ENCODE measurements at places on chromosomes 2 and 18.

DNA sequence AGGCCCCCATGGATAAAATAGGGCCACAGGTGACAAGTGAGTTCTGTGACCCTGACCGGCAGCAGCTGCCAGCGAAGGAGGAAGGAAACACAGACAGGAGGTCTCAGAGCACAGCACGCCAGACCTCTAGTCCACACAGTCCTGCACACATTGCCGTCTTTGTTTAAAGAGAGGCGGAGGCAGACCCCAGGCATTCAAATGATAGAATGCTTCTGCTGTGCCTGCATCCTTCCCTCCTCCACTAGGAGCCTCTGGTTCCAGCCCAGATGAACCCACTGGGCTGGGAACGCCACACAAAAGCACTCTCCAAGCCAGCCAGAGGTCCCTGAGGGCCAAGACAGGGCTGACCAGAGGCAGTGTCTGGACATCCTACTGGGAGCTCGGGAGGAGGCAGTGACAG, 118.7 kb downstream of the KLHL29 start:
- no peak for DNase-seq

DNA sequence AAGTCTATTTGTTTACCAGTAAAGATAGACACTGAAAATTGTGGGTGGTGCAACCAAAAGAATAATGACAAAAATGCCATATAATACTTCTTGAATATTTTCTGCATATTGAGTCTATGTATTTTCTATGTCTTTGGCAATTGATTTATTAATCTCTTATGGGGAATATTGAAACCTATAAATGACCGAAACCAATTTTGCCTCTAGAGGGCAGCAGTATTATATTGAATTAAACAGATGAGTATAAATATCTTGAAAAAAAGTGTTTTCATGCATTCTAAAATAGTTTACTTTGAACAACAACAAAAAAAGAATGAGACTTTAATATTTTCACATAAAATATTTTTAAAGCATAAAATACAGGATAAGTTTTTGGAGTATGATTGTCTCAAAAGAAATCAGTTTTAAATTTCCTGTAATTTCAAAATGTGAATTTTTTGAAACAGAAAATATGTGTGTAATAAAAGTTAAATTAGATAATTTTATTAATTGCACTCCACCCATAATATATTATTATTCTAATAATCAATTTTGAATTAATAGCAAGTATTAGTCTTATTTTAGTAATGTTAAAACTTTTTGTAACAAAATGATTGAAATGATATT, 49.9 kb upstream of the CALCRL start:
- no peak for DNase-seq

DNA sequence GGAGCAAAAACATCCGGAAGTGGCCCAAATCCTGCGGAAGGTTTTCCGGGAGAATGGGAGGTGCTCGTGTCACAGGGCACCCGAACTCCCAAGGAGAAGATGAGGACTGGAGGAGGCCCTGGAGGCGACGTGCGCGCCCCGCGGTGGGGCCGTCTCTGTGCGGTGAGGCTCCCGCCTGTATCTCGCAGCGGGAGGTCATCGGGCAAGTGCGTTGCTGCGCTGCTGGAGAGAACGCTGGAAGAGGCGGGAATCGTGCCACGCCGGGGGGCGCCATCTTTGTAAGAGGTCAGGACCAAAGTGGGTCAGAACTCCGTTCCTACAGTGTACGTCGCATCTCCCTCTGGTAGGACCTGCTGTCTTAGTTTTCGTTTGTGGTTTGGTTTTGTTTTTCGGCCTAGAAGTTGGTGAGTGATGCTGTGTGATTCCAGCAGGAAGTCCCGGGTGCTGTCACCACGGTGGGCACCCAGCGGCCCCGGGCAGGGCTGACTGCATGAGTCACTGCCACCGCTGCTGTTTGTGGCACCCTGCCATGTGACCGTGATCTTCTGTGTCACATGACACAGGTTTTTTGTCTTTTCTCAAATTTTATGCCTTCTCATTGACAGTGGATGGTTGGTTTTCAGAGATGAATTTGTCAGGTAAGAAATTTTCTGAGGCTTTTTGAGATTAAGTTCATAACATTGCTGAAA, 21.5 kb upstream of the ATP9B start:
- DNase-seq = no peak

- no peak for DNase-seq
Observed at GRCh38 chr18:54261894-54262293, 7.4 kb upstream of the POLI start.

DNA sequence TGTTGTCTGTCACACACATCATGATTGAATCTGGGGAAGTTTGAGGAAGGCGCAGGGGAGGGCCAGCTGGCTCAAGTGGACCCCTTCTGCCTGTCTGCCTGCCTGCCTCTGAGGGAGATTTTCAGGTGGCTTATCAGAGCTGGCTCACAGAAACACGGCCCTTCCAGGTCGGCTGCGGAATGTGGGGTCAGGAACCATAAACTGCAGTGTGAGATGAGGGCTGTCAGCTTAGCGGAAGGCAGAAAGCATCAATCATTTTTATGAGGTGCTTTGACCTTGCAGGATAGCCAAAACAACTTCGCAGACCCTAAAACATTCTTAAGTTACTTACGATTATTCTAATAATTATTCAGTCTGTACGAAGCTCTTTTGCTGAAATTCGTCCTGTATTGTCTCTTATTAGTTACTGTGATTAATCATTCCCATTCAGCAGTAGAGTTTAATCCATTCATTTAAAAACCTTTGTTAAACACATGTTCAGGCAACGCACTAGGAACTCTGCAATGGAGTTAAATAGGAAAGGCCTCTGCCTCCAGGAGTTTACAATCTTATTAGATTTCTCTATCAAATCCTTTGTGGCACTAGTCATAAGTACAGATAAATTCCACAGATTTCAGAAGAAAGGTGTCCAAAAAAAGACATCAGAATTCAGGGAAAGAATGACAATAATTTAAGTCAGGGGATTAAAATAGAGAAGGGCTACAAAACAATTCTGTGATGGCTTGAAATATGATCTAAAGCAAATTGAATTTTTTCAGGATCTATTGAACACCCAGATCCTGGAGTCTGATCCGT, 371.6 kb downstream of the HRH4 start:
- DNase-seq = no peak

DNA sequence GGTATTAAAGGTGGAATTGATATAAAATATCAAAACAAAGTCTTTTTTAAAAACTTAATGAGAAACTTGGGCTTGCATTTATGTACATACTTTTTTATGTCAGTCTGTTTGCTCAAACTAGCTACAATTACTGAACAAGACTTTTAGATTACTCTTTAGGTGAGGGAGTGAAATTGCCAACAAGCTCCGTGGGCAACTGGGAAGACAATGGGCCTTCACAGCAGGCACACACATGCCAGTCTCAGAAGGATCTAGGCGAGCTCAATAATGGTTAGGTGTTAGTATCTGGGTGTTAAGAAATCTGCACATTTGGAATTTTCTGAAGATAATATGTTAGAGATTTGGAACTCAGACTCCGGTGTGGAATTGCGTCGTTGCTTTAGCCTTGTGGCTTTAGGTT, 23.0 kb upstream of the MAL start:
- no peak for DNase-seq

GRCh38 chr2:134262684-134263083, 8.8 kb downstream of the MGAT5 start:
- DNase-seq = no peak
